Gastrocnemius medialis (tissue), 4 donors: ENCODE measurements at places on chromosomes 1 and 21. TPM values are rescaled to one million over a fixed set of nuclear protein-coding genes. Genes with fewer than 3 reads are reported as not detected.

GRCh38 chr1:36099681-36100341, 11.1 kb downstream of the ADPRS start:
- H3K36me3 ChIP-seq, result no peaks in the 10 kb centered on the region
- H3K4me3 ChIP-seq, result no peak overlapping the region
- H3K27me3 ChIP-seq, result no peaks in the 10 kb centered on the region
- H3K27ac ChIP-seq, result no peak overlapping the region
- peak; percentile 25 for DNase-seq

- H3K27me3 ChIP-seq, result no peaks in the 10 kb centered on the region
- H3K4me3 ChIP-seq, result no peak overlapping the region
- no peaks in the 10 kb centered on the region for H3K36me3 ChIP-seq
- no peak for DNase-seq
Observed at GRCh38 chr21:41043014-41043413, 124.9 kb upstream of the BACE2 start.

GRCh38 chr1:16248007-16248436, 11.0 kb upstream of the CPLANE2 start:
- H3K4me1 ChIP-seq, result peaks cover 50% of the 10 kb centered on the region
- H3K4me3 ChIP-seq, result no peak overlapping the region
- no peaks in the 10 kb centered on the region for H3K27me3 ChIP-seq
- peaks cover 22% of the 10 kb centered on the region for H3K36me3 ChIP-seq
- peak overlapping the region; percentile 88 for H3K27ac ChIP-seq

AK4 gene
- total RNA-seq, result 1.4 TPM

TNNT2 gene
- 14.8 TPM for total RNA-seq

DNA sequence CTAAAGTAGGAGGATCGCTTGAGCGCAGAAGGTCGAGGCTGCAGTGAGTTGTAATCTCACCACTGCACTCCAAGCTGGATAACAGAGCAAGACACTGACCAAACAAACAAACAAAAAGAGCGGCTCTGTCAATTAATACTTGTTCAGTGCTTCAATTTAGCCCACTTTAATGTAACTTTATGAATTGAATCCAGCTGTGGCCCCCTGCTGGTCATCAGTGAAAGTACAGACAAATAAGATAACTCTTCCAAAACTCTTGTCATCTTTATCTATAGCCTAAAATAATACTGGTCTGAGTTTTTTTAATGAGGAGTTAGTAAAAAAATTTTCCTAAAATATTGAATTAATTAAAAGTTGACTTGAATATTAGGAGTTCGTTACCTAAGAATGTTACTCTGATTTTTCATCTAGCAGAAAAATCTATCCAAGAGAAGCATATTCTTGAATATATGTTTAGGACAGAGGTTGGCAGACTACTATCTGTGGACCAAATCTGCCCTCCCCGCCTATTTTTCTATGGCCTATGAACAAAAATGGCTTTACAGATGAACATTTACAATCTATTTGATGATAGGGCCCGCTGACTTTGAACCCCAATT, 26.1 kb downstream of the ATP5PF start:
- no peaks in the 10 kb centered on the region for H3K36me3 ChIP-seq
- H3K4me3 ChIP-seq, result no peak overlapping the region
- no peak overlapping the region for H3K27ac ChIP-seq
- no peak for DNase-seq
- no peaks in the 10 kb centered on the region for H3K4me1 ChIP-seq

SAMSN1 gene
- 0.82 TPM for total RNA-seq

LY9 gene
- total RNA-seq, result not detected

DNA sequence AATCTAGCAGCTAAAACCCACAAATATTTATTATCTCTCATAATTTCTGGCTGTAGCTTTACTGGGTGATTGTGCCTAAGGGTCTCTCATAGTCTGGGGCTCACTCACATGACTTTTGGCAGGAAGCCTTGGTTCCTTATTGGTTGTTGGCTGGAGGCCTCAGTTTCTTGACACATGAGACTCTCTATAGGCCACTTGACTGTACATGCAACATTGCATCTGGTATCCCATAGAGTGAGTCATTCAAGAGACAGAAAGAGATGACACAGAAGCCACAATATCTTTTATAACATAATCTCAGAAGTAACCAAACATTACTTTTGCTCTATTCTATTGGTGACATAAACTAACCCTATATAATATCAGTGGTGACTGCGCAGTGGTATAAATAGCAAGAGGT, 128.5 kb upstream of the HNRNPU start:
- H3K27ac ChIP-seq, result no peak overlapping the region
- no peak overlapping the region for H3K4me3 ChIP-seq
- no peaks in the 10 kb centered on the region for H3K4me1 ChIP-seq
- no peak for DNase-seq
- no peaks in the 10 kb centered on the region for H3K27me3 ChIP-seq

GRCh38 chr1:225868631-225869330, 13.4 kb downstream of the TMEM63A start:
- DNase-seq, result no peak
- no peaks in the 10 kb centered on the region for H3K4me1 ChIP-seq
- H3K4me3 ChIP-seq, result no peak overlapping the region
- H3K27me3 ChIP-seq, result no peaks in the 10 kb centered on the region
- no peak overlapping the region for H3K27ac ChIP-seq
- no peaks in the 10 kb centered on the region for H3K36me3 ChIP-seq

OVAAL gene
- total RNA-seq, result not detected

CLK2 gene
- 13.1 TPM for total RNA-seq

SYT2 gene
- total RNA-seq, result not detected

TMEM51 gene
- total RNA-seq, result 1.8 TPM

DNA sequence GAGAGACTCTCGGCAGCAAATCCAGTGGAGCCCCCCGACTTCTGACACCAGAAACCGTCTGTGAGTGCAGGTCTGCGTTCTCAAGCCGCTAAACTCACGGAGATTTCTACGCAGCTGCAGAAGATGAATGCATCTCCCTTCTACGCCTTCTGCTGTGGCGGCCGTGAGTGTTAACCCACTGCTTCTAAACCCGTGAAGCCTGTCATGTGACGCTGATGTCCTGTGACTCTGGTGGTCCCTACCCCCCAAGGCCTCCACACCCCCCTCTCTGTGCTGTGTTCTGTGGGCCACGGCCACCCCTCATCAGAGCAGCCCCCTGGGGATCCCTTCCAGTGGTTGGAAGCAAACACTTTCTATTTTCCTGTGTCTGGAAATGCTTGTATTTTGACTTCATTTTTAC, 33.9 kb upstream of the COL18A1 start:
- H3K36me3 ChIP-seq, result no peaks in the 10 kb centered on the region
- H3K27ac ChIP-seq, result no peak overlapping the region

DNA sequence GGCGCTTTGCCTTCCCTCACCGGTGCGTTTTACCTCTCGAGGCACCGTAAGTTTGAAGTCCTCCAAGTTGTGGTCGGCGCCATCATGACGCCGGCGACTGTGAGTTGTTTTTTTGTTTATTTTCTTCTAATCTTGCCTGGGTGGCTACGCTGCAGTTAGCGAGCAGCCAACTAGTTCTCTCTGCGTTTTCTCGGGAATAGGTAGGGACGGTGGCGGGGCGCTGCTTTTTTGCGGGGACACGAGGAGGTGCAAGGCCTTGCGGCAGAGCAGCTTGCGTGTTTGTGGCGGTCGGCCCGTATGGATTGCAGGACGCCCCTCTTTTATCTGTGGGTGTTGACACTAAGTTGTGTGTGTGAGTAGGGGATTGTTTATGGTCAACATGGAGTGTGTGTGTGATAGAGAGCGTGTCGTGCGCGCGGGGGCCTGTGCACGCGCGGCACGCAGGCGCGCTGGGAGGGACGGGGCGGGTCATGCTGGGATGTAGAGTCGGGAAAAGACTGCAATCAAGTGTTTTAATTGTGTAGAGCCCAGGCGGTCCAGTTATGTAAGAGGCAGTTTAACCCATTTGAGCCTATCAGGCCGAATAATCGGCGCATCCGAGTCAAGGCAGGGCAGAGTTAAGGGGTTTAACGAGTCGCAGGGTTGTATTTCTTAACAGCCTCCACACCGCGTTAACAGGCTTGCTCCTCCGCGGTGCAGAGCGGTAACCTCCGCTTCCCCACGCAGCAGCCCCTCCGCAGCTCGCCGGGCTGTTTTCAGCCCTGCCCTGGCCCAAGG, 1.2 kb upstream of the NEGR1 start:
- peak overlapping the region; percentile 63 for H3K27ac ChIP-seq
- DNase-seq, result peak; percentile 36
- H3K4me3 ChIP-seq, result peak overlapping the region; percentile 67
- H3K4me1 ChIP-seq, result peaks cover 6% of the 10 kb centered on the region
- no peaks in the 10 kb centered on the region for H3K36me3 ChIP-seq
- H3K27me3 ChIP-seq, result no peaks in the 10 kb centered on the region

DNA sequence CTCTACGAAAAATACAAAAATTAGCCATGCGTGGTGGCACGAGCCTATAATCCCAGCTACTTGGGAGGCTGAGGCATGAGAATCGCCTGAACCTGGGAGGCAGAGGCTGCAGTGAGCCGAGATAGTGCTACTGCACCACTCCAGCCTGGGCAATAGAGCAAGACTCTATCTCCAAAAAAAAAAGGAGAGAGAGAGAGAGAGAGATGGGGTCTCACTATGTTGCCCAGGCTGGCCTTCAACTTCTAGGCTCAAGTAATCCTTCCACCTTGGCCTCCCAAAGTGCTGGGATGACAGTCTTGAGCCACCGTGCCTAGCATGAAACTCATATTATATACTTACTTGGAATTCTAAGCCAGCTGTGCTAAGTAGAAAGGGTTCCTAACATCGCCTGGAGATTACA, 29.7 kb downstream of the PSMB2 start:
- H3K27ac ChIP-seq, result no peak overlapping the region
- H3K4me1 ChIP-seq, result peaks cover 8% of the 10 kb centered on the region
- no peak for DNase-seq
- no peak overlapping the region for H3K4me3 ChIP-seq

DNA sequence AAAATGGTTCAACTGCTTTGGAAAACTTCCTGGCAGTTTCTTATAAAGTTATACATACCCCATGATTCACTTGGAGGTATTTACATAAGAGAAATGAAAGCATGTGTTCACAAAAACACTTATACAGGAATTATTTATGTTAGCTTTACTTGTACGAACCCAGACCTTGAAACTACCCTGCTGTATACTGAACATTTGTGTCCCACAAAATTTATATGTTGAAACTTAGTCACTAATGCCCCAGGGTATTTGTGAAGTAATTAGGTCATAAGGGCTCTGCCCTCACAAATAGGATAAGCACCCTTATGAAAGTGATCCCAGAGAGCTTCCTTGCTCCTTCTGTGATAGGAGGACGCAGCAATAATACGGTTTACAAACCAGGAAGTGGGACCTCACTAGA, 42.7 kb upstream of the B3GALT2 start:
- no peak overlapping the region for H3K4me3 ChIP-seq
- H3K27ac ChIP-seq, result no peak overlapping the region
- H3K27me3 ChIP-seq, result no peaks in the 10 kb centered on the region
- H3K36me3 ChIP-seq, result no peaks in the 10 kb centered on the region
- H3K4me1 ChIP-seq, result no peaks in the 10 kb centered on the region
- no peak for DNase-seq

- DNase-seq, result no peak
- no peaks in the 10 kb centered on the region for H3K27me3 ChIP-seq
- H3K36me3 ChIP-seq, result no peaks in the 10 kb centered on the region
Observed at GRCh38 chr1:34759503-34760357, at the start of gene GJB4. TSS of gene GJB4 (plus strand) at chr1:34759740. CDS start at chr1:34761255, 1,515 bp downstream.

DNA sequence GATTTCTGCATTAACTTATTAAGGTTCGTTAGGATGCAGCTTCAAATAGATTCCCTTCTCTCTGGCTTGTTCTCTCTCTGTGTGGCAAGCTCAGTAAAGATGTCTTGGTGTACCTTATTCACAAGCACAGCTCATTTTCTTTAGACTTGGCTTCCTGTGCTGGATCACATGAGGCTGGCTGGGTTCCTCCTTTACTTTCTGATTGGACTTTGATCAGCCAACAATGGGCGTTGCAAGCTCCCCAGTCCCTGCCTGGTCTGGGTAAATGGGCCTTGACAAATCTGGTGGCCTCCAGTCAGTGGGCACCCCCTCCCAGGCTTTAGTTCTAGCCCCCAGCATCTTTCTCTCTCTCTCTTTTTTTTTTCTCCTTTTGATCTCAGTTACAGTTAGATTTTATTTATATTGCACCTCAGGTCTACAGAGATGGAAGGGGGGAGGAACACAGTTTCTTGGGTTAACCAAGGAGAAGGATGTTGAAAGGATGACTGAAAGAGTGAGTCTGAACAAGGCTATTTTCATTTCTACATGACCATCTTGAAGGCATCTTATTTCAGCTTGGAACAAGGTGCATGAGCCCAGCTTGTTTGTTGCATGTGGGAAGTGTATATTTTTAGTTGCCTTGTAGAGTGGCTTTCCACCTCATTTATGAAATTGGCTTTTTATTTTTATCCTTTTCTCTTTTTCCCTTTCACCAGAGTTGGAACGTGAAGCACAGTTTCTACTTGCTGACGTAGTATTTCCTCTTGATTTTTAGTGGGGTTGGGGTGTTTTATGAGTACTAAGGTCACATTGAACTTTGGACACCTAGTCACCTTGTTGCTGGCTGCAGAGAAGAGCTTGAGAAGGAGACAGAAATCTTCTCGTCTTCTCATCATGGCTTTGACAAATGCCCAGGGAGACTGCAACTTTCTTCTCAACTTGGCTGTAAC, 77.1 kb downstream of the PBX1 start:
- no peaks in the 10 kb centered on the region for H3K27me3 ChIP-seq
- peaks cover 95% of the 10 kb centered on the region for H3K4me1 ChIP-seq
- H3K4me3 ChIP-seq, result no peak overlapping the region
- DNase-seq, result peak; percentile 55
- H3K36me3 ChIP-seq, result no peaks in the 10 kb centered on the region

SEC16B gene
- total RNA-seq, result 1.3 TPM

DNA sequence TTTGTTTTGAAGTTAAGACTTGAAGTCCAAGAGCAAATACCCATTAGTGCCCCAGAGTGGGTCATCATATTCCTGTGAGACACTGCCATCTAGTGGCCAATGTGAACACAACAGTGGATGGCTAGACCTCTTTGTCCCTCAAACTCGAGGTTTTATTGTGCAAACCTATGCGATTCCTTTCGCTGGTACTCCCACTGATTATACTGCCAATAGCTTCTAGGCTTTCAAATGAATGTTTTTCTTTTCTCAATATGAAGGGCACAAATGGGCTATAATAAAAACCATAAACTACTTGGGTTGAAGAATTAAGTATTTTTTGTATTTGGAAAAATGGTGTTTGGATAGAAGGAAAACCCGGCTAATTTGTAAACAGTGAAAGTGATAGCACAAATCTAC, 100.4 kb upstream of the ZNF281 start:
- H3K27ac ChIP-seq, result no peak overlapping the region
- peak; percentile 32 for DNase-seq
- H3K27me3 ChIP-seq, result no peaks in the 10 kb centered on the region
- H3K36me3 ChIP-seq, result no peaks in the 10 kb centered on the region

IGSF8 gene
- 12.8 TPM for total RNA-seq

SPRR4 gene
- not detected for total RNA-seq

DNA sequence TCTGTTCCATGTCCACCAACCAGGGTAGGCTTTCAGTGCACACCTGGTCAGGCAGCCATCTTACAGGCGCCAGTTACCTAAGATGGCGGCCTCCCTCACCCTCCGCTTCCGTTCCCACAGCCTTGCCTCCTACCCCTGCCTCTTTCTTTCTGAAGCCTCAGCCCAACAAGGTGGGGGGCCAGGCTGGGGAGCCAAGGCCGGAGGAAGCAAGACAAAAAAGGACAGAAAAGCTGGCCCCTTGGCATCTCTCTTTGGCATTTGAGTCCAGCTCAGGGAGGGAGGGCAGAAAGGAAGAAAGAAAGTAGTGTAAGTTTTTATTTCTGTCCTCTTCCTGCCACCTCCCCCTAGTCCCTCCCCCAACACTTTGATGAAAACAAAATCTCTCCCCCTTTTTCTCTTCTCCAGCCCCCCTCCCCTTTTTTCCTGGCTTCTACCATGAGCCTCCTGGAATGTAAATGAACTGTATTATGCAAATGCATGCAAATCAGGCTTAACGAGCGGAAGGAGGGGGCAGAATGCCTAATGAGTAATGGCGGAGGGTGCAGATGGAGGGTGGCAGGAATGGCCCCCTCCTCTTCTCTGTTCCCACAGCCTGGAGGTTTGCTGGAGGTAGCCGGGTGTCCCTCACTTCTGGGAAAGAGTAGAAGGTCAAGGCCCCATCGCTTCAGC, 43.8 kb downstream of the RHBG start:
- H3K4me3 ChIP-seq, result no peak overlapping the region
- no peak overlapping the region for H3K27ac ChIP-seq
- H3K27me3 ChIP-seq, result peaks cover 45% of the 10 kb centered on the region
